BJ (cell line): ENCODE measurements at places on chromosomes 6 and 20.

- no peak for DNase-seq
Measured at GRCh38 chr6:83117802-83118201, 50.3 kb downstream of the DOP1A start.

GRCh38 chr6:161318456-161318855 is 44.6 kb upstream of the AGPAT4 start:
- no peak for DNase-seq

GRCh38 chr20:24755411-24755922 is 193.6 kb upstream of the CST7 start:
- no peak for DNase-seq

DNA sequence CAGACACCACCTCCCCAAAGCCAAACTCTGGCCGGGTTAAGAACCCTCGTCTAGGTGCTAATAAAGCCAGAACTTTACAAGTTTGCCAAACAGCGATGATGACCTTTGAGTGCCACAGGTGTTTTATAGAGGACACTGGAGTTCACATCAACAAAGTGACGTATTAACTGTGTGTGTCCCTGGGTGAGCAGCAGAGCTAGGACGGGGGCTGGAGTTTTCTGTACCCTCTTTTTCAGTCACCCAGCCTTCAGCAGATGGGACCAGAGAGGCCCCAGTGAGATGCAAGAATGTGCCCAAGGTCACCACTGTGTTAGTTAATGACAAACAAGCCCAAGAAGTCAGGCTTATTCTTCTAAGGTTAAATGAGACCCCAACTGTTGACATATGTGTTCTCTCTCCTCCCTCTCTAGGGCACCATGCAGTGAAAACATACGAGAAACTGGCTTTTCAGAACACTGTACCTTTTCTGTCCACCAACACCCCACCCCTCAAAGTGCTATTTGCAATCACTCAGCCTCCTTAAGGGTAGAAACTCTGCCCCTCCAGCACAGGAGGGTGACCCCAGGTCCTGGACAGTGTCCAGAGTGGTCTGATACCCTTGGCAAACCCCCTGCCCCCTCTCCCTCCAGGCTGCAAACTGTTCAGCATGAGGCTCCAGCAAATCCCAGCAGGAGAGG is 5.2 kb downstream of the SDC4 start:
- no peak for DNase-seq

GRCh38 chr6:90656325-90656724 is 69.5 kb upstream of the MAP3K7 start:
- no peak for DNase-seq

- DNase-seq = no peak
Measured at GRCh38 chr20:47099825-47100441, 205.3 kb downstream of the EYA2 start.

GRCh38 chr6:117496383-117496990 is 14.0 kb downstream of the DCBLD1 start:
- peak; percentile 37 for DNase-seq

DNA sequence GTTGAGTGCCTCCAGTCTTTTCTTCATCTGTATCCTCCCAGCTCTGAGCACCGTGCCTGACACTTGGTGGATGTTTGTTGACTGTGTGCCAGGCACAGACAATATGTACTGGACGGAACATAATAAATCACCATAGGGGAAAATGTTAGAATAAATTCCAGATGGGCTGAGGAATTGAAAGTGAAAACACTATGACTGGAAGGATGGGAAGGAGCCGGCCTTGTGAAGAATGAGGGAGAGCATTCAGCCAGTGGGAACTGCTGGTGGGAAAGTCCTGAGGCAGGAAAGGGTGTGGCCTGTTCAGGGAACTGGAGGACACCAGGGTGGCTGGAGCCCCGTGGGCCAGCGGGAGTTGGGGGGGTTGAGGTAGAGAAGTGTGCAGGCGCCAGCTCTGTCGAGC is 75.4 kb downstream of the MTHFD1L start:
- peak; percentile 87 for DNase-seq

- no peak for DNase-seq
Measured at GRCh38 chr20:1973601-1974440, 20.0 kb downstream of the PDYN start.

- no peak for DNase-seq
Measured at GRCh38 chr6:143225929-143226328, 165.2 kb downstream of the AIG1 start.

DNA sequence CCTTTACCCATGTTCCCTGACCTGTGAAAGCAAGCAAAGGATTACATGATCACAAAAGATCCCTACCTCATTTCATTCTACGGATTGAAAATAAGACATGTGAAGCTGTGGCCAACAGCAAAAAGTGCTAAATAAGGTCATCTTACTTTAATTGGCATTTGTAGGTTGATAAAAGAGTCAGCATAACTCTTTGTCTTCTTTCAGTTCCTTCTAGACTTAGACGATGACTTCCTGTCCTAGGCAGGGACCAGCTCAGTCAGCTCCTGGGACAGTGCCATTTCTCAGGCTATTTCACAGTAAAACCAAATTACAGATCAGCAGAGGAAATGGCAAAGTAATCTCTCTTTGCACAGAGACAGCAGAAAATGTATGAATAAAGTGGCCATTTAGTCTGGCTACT is 480.7 kb downstream of the RFPL4B start:
- no peak for DNase-seq

- DNase-seq = no peak
Measured at GRCh38 chr20:41359541-41360011, 7.0 kb downstream of the EMILIN3 start.

DNA sequence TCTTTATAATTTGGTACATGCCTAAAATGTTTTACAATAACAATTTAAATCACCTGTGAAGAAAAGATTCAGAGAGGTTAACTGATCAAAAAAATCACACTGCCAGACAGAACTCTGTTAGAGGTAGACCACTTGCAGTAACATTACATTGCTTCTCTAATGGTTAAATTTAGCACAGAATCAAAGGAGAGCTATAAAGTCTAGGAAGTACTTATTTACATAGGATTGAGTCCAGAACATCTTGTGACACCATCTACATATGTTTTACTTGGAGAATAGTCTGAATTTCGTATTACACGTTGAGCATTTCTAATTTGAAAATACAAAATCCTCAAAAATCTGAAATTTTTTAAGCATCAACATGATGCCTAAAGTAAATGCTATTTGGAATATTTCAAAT is 17.2 kb upstream of the TBC1D20 start:
- DNase-seq = no peak
